ENCODE measurements at places on chromosomes 12 and 14.

DNA sequence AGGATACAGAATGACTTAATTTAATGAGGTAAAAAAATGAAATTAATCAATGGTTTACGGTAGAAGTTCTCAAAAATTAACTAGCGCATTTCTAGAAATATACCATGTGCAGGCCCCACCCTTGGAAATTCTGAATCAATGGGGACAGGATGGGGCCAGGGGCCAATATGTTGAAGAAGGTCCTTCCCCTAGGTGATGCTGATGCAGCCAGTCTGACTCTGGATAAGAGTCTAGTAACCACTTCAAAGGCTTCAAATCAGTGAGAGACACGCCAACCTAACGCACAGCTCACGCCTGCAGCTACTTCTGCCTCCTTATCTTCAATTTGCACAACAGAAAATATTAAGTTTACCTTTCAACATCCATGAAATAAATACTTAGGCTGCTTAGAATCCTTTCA lies 14.9 kb downstream of the GIT2 start:
- H3K27me3 ChIP-seq = no peaks in the 10 kb centered on the region
- no peak for DNase-seq
- H3K27ac ChIP-seq = no peak overlapping the region
- H3K4me1 ChIP-seq = peaks cover 22% of the 10 kb centered on the region
- peaks cover 98% of the 10 kb centered on the region for H3K36me3 ChIP-seq
- H3K4me3 ChIP-seq = no peak overlapping the region

GRCh38 chr12:47328831-47329545 lies 249.2 kb upstream of the AMIGO2 start:
- no peak for DNase-seq
- no peaks in the 10 kb centered on the region for H3K27me3 ChIP-seq
- H3K4me1 ChIP-seq = no peaks in the 10 kb centered on the region
- no peaks in the 10 kb centered on the region for H3K36me3 ChIP-seq
- H3K4me3 ChIP-seq = no peak overlapping the region
- H3K27ac ChIP-seq = no peak overlapping the region

GRCh38 chr12:94305130-94305957 lies 154.3 kb downstream of the CEP83 start:
- H3K27me3 ChIP-seq = no peaks in the 10 kb centered on the region
- no peak overlapping the region for H3K27ac ChIP-seq
- peaks cover 7% of the 10 kb centered on the region for H3K4me1 ChIP-seq
- DNase-seq = no peak
- H3K4me3 ChIP-seq = no peak overlapping the region

GRCh38 chr12:105409801-105410471 lies 79.4 kb downstream of the C12orf75 start:
- H3K4me1 ChIP-seq = peaks cover 23% of the 10 kb centered on the region
- H3K4me3 ChIP-seq = no peak overlapping the region
- H3K27ac ChIP-seq = peak overlapping the region; percentile 60
- no peaks in the 10 kb centered on the region for H3K36me3 ChIP-seq
- H3K27me3 ChIP-seq = no peaks in the 10 kb centered on the region
- peak; percentile 31 for DNase-seq

DNA sequence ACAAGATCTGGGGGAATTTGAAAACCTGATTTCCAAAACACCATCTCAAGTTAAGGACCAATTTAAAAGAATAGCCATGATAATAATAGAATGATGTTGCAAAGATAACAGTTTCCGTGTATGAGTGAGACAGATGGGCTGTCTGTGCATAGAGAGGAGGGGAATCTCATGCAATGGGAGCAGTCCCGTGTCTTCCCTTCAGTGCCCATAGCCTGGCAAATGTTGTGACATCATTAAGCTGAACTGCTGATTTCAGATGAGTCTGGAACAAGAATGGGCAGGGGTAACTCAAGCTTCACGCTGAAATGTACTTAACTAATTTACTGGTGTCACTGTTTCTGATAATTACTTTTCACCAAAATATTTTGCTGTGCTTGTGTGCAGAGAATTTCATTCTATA lies 454.0 kb downstream of the FOXG1 start:
- DNase-seq = no peak
- no peak overlapping the region for H3K4me3 ChIP-seq
- H3K27ac ChIP-seq = no peak overlapping the region
- peaks cover 12% of the 10 kb centered on the region for H3K27me3 ChIP-seq
- H3K36me3 ChIP-seq = no peaks in the 10 kb centered on the region

GRCh38 chr12:42236017-42236416 lies 2.0 kb downstream of the YAF2 start:
- peak overlapping the region; percentile 98 for H3K27ac ChIP-seq
- peak overlapping the region; percentile 84 for H3K4me3 ChIP-seq
- no peaks in the 10 kb centered on the region for H3K27me3 ChIP-seq
- H3K4me1 ChIP-seq = peaks cover 72% of the 10 kb centered on the region
- no peak for DNase-seq

DNA sequence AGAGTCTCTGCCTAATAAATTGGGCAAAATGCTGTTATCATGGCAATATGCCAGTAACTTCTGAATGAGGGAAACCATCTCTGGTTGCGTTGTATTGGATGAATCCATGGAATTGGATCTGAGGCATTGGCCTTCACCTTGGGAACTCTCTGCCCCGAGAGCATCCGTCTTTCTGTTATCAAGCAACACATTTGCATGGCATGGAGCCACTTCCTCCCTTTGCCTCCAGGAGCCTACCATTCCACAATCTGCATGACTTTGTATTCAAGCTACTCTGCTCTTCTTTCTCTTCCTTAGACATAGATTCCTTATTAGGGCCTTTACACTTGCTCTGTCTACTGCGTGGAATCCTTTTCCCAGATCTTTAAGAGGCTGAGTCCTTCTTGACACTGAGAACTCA lies 57.2 kb downstream of the RIC8B start:
- DNase-seq = no peak
- H3K27ac ChIP-seq = no peak overlapping the region
- H3K4me3 ChIP-seq = no peak overlapping the region
- peaks cover 31% of the 10 kb centered on the region for H3K4me1 ChIP-seq
- H3K36me3 ChIP-seq = peaks cover 3% of the 10 kb centered on the region
- H3K27me3 ChIP-seq = no peaks in the 10 kb centered on the region

GRCh38 chr12:65832217-65832616 lies 7.9 kb downstream of the HMGA2 start:
- peaks cover 63% of the 10 kb centered on the region for H3K27me3 ChIP-seq
- no peak overlapping the region for H3K27ac ChIP-seq
- H3K4me1 ChIP-seq = no peaks in the 10 kb centered on the region
- no peak for DNase-seq
- no peaks in the 10 kb centered on the region for H3K36me3 ChIP-seq

GRCh38 chr12:112862636-112863290 lies 44.0 kb upstream of the OAS1 start:
- H3K27ac ChIP-seq = no peak overlapping the region
- no peak for DNase-seq
- no peaks in the 10 kb centered on the region for H3K4me1 ChIP-seq
- H3K36me3 ChIP-seq = no peaks in the 10 kb centered on the region
- H3K4me3 ChIP-seq = no peak overlapping the region

DNA sequence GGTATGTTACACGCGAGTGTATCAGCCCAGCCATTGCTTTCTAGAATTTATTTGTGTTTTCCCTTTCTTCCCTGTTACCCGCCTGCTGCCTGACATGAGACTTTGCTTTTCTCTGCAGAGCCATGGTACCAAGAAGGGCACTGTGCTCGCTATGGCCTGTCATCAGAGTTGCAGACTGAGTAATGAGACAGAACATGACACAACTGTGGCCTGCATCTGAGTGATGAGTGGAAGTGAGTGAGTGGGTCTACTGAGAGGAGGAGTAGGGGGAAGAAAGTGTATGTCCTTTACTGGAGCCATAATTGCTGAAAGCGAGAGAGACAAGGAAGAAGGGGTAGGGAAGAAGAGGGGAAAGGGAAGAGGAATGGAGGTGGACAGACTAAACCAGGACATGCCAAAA lies 2.9 kb downstream of the RILPL1 start:
- H3K27me3 ChIP-seq = no peaks in the 10 kb centered on the region
- H3K27ac ChIP-seq = peak overlapping the region; percentile 98
- H3K4me3 ChIP-seq = peak overlapping the region; percentile 89
- H3K36me3 ChIP-seq = peaks cover 20% of the 10 kb centered on the region
- no peak for DNase-seq

DNA sequence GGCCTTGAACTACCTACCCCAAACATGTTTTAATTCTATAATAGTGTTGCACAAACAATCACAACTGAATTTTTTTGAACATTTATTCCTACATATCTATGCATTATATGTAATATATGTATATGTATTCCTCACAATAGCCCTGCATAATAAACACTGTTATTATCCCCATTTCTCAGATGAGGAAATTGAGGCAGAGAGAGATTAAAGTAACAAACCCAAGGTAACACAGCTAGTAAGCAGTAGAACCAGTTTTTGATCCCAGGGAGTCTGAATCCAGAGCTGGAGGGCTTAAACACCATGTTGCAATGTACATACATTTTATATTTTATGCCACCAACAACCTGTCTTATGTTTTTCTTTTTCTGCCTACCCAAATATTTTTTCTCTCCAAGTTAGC lies 26.5 kb upstream of the BMP4 start:
- H3K27me3 ChIP-seq = no peaks in the 10 kb centered on the region
- H3K4me3 ChIP-seq = no peak overlapping the region
- peaks cover 17% of the 10 kb centered on the region for H3K4me1 ChIP-seq
- no peak overlapping the region for H3K27ac ChIP-seq
- no peak for DNase-seq

- H3K27me3 ChIP-seq = no peaks in the 10 kb centered on the region
- peaks cover 16% of the 10 kb centered on the region for H3K4me1 ChIP-seq
- no peak overlapping the region for H3K4me3 ChIP-seq
- peaks cover 10% of the 10 kb centered on the region for H3K36me3 ChIP-seq
- H3K27ac ChIP-seq = no peak overlapping the region
Observed at GRCh38 chr12:56994231-56994746, 12.1 kb downstream of the ZBTB39 start.

DNA sequence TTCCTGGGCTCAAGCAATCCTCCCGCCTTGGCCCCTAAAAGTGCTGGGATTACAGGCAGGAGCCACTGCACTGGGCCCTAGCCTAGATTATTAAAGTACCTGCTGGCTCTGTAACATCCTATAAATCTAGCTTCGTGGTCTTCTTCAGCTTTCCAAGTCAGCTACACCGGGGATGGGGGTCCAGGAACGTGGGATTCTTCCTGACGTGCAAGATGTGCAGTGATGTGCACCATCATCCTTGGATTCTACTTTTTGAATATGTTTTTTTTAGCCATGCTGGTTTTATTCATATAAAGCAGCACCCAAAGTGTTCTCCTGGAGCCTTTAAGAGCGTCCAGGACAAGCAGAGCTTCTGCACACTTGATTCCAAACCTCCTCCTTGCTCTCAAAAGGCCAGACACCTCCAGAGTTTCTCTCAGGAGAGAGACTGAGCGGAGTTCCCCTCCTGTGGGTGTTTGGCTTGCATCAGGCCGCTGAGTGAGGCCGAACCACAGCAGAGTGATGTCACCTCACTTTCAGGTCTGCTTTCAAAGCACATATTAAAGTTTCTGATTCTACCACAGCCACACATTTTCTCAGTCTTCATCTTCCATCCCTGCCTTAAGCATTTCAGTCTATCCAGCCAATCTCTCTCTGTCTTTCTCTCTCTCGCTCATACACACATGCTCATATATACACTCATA lies 33.4 kb downstream of the VCPKMT start:
- H3K27me3 ChIP-seq = no peaks in the 10 kb centered on the region
- no peak overlapping the region for H3K27ac ChIP-seq
- no peak overlapping the region for H3K4me3 ChIP-seq
- no peaks in the 10 kb centered on the region for H3K4me1 ChIP-seq

DNA sequence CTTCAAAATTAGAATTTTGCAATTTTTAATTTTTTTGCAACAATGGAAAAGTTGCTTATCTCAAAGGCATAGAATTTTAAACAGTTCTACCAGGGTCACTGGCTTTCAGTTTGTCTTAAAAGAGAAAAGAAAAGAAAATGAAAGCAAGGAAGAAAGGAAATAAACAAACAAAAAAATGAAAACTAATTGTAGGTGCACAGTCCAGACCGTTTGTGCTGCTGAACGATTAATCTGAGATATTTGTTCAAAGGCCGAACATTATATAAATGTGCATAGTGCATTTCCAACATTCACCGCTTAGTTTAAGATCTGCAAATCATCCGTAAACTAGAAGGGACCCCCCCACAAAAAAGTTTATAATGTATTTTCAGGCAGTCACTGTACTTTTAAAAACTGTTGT lies 5.5 kb upstream of the OTX2 start:
- no peaks in the 10 kb centered on the region for H3K4me1 ChIP-seq
- H3K4me3 ChIP-seq = no peak overlapping the region
- no peak for DNase-seq
- H3K27me3 ChIP-seq = peaks cover 100% of the 10 kb centered on the region
- no peak overlapping the region for H3K27ac ChIP-seq

All from left ventricle myocardium inferior (tissue), 1 donor.